ENCODE measurements at places on chromosomes 13 and 19. TPM values are rescaled to one million over a fixed set of nuclear protein-coding genes. Genes with fewer than 3 reads are reported as not detected.

GRCh38 chr13:97659602-97660001 lies 225.6 kb downstream of the RAP2A start:
- H3K4me3 ChIP-seq, result no peak overlapping the region
- H3K4me1 ChIP-seq, result no peaks in the 10 kb centered on the region
- no peak overlapping the region for H3K27ac ChIP-seq
- no peak for DNase-seq
- H3K27me3 ChIP-seq, result no peaks in the 10 kb centered on the region
- no peaks in the 10 kb centered on the region for H3K36me3 ChIP-seq

- H3K36me3 ChIP-seq, result no peaks in the 10 kb centered on the region
- H3K27ac ChIP-seq, result no peak overlapping the region
Measured at GRCh38 chr19:46622118-46622446, 2.8 kb downstream of the PTGIR start.

- H3K4me1 ChIP-seq, result no peaks in the 10 kb centered on the region
- no peaks in the 10 kb centered on the region for H3K36me3 ChIP-seq
- H3K27ac ChIP-seq, result no peak overlapping the region
- no peaks in the 10 kb centered on the region for H3K27me3 ChIP-seq
- no peak for DNase-seq
Measured at GRCh38 chr13:27295096-27295495, 24.5 kb downstream of the RASL11A start.

GRCh38 chr19:18058208-18059009 lies 28.3 kb downstream of the IL12RB1 start:
- peaks cover 26% of the 10 kb centered on the region for H3K36me3 ChIP-seq
- peak overlapping the region; percentile 11 for H3K4me3 ChIP-seq

DNA sequence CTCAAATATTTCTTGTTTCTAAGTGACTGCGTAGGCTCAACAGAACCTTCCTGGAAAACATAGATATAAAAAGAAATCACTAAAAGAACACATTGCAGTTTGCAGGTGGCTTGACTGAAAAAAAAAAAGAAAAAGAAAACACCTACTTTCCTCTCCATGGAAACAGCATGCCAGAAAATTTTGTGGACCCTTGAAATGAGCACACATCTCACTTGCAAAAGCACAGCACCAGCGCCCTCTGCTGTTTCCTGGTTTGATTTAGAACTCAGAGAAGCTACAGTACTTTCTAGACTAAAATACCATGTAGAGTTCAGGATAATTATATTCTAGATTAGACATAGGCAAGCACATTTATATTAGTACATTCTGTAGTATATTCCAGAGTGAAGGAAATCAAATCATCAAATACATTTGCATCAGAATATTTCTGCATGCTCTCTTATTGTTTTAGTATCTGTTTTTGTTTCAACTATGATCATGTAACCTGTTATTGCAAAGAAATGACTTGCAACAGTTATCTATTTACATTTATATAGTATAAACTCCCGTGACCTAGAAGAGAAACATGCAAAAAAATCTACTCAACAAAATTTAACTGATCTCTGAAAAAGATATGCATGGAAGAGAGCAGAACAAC lies 22.3 kb upstream of the XPO4 start:
- H3K27me3 ChIP-seq, result no peaks in the 10 kb centered on the region
- H3K4me3 ChIP-seq, result no peak overlapping the region
- no peaks in the 10 kb centered on the region for H3K4me1 ChIP-seq
- peak; percentile 84 for DNase-seq
- no peak overlapping the region for H3K27ac ChIP-seq

- no peaks in the 10 kb centered on the region for H3K36me3 ChIP-seq
- DNase-seq, result no peak
Measured at GRCh38 chr13:74710006-74710405, 575.8 kb upstream of the KLF12 start.

GRCh38 chr19:50952910-50953309 lies at the start of gene KLK5:
TSS of gene KLK5 (minus strand) at chr19:50953038. CDS start at chr19:50952657, 381 bp downstream.
- no peak within 1 kb of the TSS for H3K27ac ChIP-seq
- DNase-seq, result no peak
- no peak within 1 kb of the TSS for H3K4me3 ChIP-seq
- H3K4me1 ChIP-seq, result no peaks in the 10 kb centered on the region

GRCh38 chr13:111862836-111863815 lies 203.8 kb upstream of the SOX1 start:
- no peaks in the 10 kb centered on the region for H3K4me1 ChIP-seq
- no peaks in the 10 kb centered on the region for H3K27me3 ChIP-seq
- no peaks in the 10 kb centered on the region for H3K36me3 ChIP-seq
- DNase-seq, result no peak
- H3K4me3 ChIP-seq, result no peak overlapping the region

DNA sequence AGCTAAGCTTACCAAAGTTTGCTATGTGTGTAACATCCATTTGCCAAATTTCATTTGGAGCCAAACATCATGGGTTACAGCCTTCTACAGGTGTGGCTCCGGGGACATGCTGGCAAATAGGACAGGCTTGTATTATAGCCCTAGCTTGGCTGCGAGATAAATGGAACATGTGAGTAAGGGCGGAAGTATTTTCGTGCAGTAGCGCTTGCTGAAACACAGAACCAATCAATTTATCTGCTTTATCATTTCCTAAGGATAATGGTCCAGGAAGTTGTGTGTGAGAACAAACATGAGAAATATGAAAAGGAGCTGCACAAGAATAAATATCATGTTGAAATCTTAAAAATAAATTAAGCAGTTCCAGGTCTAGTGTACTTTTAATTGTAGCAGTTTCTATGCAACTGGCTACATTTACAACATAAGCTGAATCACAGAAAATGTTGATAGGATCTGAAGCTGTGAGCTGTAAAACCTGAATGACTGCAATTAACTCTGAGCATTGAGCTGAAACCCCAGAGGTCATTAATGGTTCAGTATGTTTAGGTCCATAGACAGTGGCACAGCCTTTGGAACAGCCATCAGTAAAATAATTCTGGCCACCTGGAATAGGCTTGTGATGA lies 22.2 kb upstream of the ZNF100 start:
- no peak overlapping the region for H3K27ac ChIP-seq
- H3K27me3 ChIP-seq, result no peaks in the 10 kb centered on the region
- H3K4me1 ChIP-seq, result no peaks in the 10 kb centered on the region
- H3K36me3 ChIP-seq, result no peaks in the 10 kb centered on the region
- no peak for DNase-seq
- H3K4me3 ChIP-seq, result no peak overlapping the region

DNA sequence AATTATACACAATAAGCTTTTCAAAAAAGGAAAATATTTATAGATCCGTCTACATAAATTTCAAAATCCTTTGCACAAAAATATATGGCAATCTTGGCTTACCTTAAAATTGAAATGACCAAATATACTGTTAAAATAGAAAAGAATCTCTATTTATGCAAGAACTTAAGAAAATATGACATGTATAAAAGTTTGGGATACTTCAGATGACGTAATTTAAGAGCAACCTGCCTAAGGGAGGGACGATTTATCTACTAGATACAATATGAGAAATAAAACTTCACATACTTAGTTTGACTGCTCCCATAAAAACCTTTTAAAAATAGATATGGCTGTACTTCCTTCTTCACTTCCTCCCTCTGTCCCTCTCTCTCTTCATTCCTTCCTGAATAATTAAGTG lies 587.3 kb upstream of the SPRY2 start:
- H3K4me3 ChIP-seq, result no peak overlapping the region
- H3K27ac ChIP-seq, result no peak overlapping the region
- no peaks in the 10 kb centered on the region for H3K27me3 ChIP-seq
- DNase-seq, result no peak

DNA sequence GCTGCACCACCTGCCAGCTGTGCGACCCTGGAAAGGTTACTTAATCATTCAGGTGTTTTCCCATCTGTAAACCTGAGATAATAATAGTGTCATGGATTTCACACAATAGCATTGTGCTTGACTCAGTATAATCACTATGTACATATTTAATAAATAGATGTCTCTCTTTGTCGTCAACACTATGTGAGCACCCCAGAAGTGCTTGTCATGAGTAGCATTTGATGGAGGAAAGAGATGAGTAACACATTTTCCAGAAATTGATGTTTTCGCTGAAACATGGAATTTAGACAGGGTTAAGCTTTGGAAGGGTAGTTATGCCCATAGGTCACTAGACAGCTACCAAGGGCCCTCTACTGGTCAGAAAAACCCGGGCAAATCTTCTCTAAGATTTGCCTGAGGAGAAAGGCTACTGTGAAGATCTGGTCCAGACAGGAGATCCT lies 9.5 kb upstream of the MBNL2 start:
- no peak overlapping the region for H3K27ac ChIP-seq
- no peak overlapping the region for H3K4me3 ChIP-seq
- no peaks in the 10 kb centered on the region for H3K27me3 ChIP-seq
- H3K36me3 ChIP-seq, result no peaks in the 10 kb centered on the region
- DNase-seq, result no peak

DNA sequence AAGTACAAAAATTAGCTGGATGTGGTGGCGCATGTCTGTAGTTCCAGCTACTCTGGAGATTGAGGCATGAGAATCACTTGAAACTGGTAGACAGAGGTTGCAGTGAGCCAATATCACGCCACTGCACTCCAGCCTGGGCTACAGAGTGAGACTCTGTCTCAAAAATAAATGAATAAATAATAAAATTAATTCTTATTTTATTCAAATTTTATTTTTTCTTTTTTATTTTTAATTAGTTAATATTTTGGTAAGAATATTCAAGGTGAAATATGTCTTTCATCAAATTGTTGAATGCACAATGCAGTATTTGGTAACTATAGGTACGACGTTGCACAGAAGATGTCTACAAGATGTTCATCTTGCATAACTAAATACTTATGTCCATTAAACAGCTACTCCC lies 110.6 kb upstream of the ATXN8OS start:
- no peaks in the 10 kb centered on the region for H3K4me1 ChIP-seq
- no peaks in the 10 kb centered on the region for H3K36me3 ChIP-seq
- no peak for DNase-seq
- H3K27ac ChIP-seq, result no peak overlapping the region
- no peak overlapping the region for H3K4me3 ChIP-seq

GRCh38 chr19:35704218-35704617 lies at the start of gene ZBTB32:
TSS of gene ZBTB32 (plus strand) at chr19:35704558. CDS start at chr19:35714627, 10,069 bp downstream.
- H3K27ac ChIP-seq, result no peak within 1 kb of the TSS
- no peak within 1 kb of the TSS for H3K4me3 ChIP-seq
- H3K36me3 ChIP-seq, result no peaks in the 10 kb centered on the region
- H3K4me1 ChIP-seq, result peaks cover 14% of the 10 kb centered on the region

GRCh38 chr19:10364644-10365043 lies 15.7 kb downstream of the TYK2 start:
- no peak for DNase-seq
- H3K4me1 ChIP-seq, result no peaks in the 10 kb centered on the region
- H3K36me3 ChIP-seq, result peaks cover 76% of the 10 kb centered on the region

DNA sequence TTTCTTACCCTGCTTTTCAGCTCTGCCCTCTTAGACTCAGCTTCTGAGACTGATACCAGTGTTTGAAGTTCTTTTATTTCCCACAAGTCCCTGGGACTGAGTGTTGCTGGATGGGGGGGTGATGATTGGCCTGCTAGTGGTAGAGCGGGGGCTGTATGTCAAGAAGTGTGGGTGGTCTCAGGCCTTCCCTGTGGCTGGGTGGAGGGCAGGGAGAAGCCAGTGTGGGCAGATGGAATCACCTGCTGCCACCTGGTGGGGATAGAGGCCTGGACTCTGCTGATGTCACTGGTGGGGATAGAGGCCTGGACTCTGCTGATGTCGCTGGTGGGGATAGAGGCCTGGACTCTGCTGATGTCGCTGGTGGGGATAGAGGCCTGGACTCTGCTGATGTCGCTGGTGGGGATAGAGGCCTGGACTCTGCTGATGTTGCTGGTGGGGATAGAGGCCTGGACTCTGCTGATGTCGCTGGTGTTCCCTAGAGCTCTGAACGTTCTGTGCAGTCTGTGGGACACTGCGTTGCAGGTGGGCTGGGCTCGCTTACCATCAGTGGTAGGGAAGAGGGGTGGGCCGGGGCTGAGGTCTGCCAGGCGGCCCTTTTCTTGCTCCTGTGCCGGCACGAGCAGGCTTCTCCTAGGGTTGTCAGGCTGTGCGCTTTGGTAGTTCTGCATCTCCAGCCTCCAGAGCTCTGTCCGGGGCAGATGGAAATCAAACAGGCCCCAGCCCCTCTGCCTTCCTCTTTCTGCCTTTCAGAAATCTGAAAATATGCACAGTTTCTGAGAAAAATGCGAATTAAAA lies 101.3 kb downstream of the ARHGEF7 start:
- no peaks in the 10 kb centered on the region for H3K27me3 ChIP-seq
- H3K4me3 ChIP-seq, result no peak overlapping the region
- H3K27ac ChIP-seq, result no peak overlapping the region
- H3K4me1 ChIP-seq, result peaks cover 7% of the 10 kb centered on the region
- H3K36me3 ChIP-seq, result peaks cover 4% of the 10 kb centered on the region

GRCh38 chr19:16193466-16193865 lies 4.2 kb upstream of the AP1M1 start:
- H3K27me3 ChIP-seq, result no peaks in the 10 kb centered on the region
- no peak overlapping the region for H3K4me3 ChIP-seq
- no peak for DNase-seq
- no peak overlapping the region for H3K27ac ChIP-seq
- H3K36me3 ChIP-seq, result peaks cover 29% of the 10 kb centered on the region

DNA sequence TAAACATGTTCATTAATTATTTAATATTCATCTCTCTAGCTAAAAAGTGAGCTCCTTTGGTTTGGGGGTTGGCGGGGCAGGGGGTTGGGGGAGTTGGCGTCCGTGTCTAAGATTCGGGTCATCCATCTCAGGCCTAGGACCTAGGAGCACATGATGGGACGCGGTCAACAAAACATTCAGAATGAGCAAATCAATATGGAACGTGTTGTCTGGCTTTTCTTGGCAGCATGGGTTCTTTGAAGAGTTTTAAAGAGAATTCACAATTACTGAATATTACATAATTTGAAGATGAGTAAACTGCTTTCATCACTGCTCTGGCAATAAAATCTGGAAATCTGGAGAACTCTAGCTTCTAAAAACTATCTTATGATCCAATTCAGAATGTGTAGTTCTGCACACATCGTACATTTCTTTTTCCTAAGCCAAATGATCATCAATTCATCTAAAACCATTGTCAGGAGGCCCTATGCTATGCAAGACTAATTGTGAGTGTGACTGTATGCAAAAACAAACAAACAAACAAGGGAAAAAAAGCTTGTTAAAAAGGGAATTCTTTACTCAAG lies 5.4 kb upstream of the ARGLU1 start:
- no peak for DNase-seq
- H3K27ac ChIP-seq, result no peak overlapping the region
- peaks cover 14% of the 10 kb centered on the region for H3K4me1 ChIP-seq
- H3K4me3 ChIP-seq, result no peak overlapping the region
- no peaks in the 10 kb centered on the region for H3K27me3 ChIP-seq
- no peaks in the 10 kb centered on the region for H3K36me3 ChIP-seq

DNA sequence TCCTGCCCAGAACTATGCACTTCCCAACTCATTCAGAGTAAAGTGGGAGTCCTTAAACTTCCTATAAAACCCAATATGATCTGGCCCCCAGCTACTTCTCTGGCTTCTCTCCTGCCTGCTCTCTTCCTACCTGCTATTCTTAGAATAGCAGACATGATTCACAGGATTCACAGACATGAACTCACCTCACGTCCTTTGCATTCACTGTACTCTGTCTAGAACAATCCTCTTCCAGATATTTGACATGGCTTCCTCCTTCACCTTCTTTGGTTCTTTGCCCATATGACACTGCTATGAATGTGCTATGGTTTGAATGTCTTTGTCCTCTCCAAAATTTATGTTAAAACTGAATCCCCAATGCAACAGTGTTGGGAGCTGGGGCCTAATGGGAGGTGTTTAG lies 154.9 kb downstream of the UGGT2 start:
- no peaks in the 10 kb centered on the region for H3K27me3 ChIP-seq
- no peaks in the 10 kb centered on the region for H3K4me1 ChIP-seq
- no peak overlapping the region for H3K27ac ChIP-seq
- no peak overlapping the region for H3K4me3 ChIP-seq

Gene VMAC
- 21.1 TPM for total RNA-seq

Gene ZNF540
- total RNA-seq, result 7.5 TPM

Gene STARD13
- not detected for total RNA-seq
